ENCODE measurements at places on chromosomes 4 and X.

GRCh38 chrX:13059637-13060499, 15.4 kb upstream of the FAM9C start:
- no peak for DNase-seq

DNA sequence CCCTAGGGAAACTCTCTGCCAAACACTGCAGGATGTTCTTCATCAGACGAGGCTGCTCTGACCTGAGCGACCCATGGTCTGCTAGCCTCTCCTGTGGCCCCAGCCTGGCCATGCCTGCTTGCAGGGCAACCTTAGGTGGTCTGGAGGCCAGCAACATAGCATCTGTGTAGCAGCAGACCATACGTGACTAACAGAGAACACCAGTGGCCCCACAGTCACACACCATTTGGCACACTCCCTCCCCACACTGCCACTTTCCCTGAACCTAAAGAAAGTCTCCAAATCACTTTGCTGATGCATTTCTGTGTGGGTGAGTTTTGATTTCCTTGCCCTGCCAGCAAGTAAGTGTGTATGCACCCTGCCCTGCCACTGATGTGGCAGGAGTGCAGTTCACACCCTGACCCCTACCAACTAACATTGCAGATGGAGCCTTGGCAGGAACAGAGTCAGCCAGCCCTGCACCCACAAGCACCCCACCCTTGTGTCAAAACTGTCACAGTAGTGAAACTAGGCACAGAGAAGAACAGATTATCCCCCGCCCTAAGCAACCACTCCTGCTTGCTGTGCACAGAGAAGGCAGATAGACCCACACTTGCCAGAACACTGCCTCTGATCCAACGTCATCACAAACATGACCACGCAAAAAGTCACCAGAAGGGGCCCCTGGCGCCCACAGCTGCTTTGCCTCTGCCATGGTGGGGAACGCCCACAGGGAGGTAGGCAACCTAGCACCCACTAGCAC, 249.1 kb downstream of the SPIN4 start:
- no peak for DNase-seq

DNA sequence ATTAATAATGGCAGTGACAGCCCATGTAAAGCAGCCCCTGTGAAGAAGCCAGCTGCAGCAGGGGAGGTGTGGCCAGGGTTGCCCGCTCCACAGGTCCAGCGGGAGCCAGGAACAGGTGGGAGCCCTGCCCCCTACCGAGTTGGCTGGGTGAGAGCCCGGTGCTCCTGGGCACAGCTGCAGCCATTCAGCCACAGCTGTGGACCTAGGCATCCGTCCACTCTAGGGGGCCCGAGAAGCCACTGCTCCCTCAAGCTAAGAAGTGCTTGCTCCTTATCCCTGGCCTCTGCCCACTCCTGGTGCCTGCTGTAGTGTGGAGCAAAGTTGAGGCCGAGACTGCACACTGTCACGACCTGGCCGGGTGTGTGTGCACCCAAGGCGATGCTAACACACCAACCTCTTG, 1469.0 kb downstream of the PCDH7 start:
- DNase-seq, result no peak

DNA sequence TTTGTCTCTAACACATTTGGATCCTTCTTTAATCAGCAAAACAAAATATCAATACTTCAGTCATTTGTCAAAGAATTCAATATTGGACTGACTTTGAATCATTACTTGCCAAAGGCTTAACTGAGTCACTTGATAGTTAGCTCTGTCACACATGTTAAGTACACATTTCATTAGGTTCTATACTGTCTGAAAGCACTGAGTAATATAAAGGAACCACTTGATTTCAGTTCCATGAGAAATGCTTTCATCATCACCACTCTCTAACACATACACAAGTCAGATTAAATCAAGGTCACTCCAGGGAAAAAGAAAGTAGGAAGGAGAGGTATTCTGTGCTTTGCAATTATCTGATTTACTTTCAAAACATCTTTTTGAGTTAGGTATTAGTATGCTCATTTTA, 1233.1 kb downstream of the C4orf33 start:
- no peak for DNase-seq

DNA sequence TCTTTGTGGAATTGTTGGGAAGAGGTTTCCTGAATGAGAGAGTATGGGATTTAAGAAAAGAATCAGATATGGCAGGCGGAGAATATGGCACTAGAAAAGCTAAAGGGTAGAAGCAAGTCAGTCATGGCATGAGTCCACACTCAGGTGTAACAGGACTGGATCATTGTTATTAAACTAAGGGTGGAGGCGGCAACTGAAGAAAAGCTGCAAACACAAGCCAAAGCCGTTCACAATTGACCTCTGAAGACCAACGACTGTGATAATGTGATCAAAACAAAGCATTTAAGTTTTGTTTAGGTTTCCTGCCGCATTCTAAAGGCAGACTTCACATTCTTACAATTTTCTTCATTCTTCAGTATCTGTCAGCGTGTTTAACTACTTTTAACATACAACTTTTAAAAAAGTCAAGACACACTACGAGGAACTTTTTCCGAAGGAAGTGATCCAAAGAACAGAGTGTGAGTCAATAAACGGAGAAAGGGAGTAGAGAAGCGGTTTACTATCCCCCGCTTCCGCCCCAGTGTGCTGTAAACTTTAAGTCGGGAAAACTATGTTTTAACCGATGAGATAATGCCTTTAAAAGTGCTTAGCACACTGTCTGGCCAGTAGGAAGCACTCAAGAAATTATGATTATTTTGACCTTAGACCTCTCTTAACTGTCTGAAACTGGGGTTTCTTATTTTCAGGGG, 909 bp upstream of the SLAIN2 start:
- DNase-seq, result no peak

DNA sequence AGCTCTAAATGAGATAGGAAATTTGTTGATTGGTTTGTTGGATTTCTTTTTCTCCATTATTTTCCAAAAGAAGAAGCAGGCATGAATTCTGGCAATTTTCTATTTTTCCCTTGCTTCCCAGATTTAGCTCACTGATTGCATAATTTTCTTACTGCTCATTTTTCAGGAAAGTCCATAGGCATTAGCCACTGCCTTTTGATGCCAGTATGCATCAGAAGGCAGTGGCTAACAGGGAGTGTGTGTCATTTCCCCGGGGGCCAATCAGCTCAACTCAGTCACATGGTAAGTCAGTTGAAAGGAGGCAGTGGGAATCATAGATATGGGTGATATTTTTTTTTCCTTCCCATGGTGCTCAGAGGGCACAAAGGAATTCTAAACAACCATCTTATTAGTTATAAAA, 156.7 kb downstream of the TRIML1 start:
- DNase-seq, result no peak

DNA sequence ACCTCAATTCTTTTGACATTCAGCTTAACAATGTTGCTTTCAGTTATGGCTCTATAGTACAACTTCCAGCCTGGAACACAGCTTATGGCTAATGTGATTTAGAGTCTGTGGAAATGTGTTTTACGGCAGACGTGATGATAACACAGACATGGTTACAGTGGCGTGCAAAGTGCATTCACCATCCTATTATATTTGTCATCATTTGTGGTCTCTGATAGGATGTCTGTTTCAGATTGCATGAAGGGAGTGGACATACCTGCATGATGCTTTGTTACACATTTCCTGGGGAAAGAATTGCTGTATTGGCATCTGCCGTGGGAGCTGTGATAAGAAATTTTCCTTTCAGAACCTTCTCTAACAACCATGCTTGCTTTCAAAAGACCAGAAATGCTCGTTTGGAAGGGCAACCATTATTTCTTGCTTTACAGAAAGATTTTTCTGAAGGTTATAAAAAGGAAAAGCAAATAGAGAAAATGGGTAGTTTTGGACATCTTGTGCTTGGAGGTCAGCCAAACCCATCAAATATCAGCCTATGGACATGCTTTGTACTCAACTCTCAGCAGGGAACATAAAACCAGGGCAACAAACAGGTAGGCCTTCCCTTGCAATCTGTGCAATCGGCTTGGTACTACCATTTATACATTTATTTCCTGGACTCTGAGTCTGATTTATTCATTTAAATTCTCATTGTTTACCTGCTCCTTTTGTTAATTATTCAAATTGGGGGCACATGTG, 273.9 kb downstream of the TLL1 start:
- DNase-seq, result no peak

- peak; percentile 77 for DNase-seq
These were observed 24.8 kb downstream of the HOPX start for GRCh38 chr4:56656346-56656643.

- no peak for DNase-seq
These were observed 666 bp downstream of the CCDC158 start for GRCh38 chr4:76420188-76420761.

GRCh38 chrX:49999087-49999486, 76.7 kb downstream of the CLCN5 start:
- DNase-seq, result no peak

DNA sequence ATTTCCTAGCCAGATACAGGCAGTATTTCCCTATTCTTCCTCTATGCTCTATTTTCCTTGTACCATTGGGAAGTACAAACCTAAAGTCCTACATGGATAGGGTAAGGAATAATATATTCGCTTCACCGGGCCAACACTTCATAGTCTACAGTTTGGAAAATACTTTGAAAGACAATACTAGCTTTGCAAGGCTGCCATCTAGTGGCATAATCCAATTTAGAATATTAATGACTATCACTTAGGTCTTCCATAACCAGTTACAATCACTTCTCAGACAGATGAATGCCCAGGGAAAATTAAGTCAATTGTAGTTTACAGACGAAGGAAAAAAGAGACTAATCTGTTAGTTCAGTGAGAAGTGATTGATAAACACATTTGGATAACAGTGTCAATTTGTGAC, 141.0 kb upstream of the FAM47C start:
- DNase-seq, result no peak

GRCh38 chrX:45774961-45775360, 574.3 kb upstream of the DIPK2B start:
- DNase-seq, result no peak

All from activated CD4-positive, alpha-beta memory T cell treated with anti-CD3 and anti-CD28 coated beads, Interleukin-2, amount 10 ng/mL, durations not matched to agents 7 days and 5 days (primary cell).